ENCODE measurements at places on chromosomes 7 and 10.

GRCh38 chr7:44348300-44348699, 22.9 kb upstream of the CAMK2B start:
- DNase-seq = peak; percentile 12

GRCh38 chr7:42292991-42293521, 56.0 kb upstream of the GLI3 start:
- DNase-seq = no peak

- DNase-seq = no peak
Observed at GRCh38 chr10:63547628-63548360, 26.6 kb downstream of the REEP3 start.

- no peak for DNase-seq
Observed at GRCh38 chr7:40058636-40059035, 75.8 kb downstream of the MPLKIP start.

GRCh38 chr10:116671274-116671926, 50.6 kb downstream of the PNLIPRP2 start:
- no peak for DNase-seq

DNA sequence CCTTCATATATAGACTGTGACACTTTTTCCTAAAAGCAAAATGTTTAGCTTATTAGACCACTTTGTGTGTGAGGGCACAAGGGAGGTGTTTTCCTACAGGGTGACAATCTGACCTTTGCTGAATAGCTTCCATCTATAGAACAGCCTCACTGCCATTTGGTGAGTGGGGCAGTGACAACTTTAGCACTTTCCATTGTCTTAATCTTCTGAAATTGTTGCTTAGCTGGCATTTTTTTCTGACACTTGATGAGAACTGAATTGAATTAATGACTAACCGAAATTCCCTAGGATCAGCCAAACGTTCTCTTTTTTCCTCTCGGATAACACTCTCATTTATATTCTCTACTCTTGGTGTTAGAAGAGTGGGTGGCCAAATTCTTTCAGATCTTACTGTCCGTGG, 30.2 kb downstream of the KDM7A start:
- no peak for DNase-seq

- no peak for DNase-seq
Observed at GRCh38 chr10:25300073-25300472, 125.3 kb downstream of the GPR158 start.
